ENCODE measurements at places on chromosomes 12 and 14.

DNA sequence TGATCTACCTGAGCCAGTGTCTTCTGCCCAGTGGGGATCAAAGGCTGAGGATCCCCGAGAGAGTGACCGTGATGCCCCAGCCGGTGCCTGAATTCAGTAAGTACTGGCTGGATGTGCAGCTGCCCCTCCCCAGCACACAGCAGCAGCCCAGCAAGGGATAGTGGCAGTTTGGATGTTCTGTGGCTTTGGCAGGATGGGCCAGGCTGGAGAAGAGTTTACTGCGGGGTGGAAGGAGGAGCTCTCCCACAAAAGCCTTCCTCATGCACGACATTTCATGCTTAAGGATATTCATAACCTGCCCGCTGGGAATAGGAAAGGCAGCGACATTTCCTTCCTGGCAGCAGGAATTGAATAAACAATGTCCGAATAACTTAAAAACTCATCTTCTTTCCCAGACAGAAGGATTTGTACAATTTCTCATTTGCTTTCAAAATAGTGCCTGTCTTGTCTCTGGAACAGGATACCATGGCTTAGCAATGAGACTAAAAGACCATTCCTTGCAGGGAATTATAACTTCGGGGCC lies 135.6 kb upstream of the PRMT8 start:
- no peak for DNase-seq

- no peak for DNase-seq
Observed at GRCh38 chr12:106130474-106131113, 8.2 kb downstream of the NUAK1 start.

DNA sequence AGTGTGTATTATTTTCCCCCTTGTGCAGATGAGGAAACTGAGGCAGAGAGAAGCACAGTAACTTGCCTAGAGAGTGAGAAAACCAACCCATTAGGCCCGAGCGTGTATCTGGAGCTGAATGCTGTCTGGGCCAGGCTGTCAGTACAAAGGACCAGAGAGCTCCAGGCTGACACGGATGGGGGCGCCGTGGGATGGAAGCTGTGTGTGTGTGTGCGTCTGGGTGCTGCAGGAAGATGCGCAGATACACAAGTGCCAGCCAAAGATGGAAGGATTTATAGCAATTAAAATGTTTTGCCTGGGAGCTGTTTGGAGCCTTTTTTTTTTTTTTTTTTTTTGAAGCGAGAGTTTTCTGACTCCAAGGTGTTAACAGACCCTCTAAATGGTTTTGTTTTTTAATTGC lies 53.7 kb upstream of the GPATCH2L start:
- DNase-seq: no peak

- no peak for DNase-seq
Observed at GRCh38 chr14:24432259-24433131, 2.7 kb downstream of the KHNYN start.

GRCh38 chr14:89771251-89771650 lies 183.3 kb downstream of the EFCAB11 start:
- DNase-seq: no peak

DNA sequence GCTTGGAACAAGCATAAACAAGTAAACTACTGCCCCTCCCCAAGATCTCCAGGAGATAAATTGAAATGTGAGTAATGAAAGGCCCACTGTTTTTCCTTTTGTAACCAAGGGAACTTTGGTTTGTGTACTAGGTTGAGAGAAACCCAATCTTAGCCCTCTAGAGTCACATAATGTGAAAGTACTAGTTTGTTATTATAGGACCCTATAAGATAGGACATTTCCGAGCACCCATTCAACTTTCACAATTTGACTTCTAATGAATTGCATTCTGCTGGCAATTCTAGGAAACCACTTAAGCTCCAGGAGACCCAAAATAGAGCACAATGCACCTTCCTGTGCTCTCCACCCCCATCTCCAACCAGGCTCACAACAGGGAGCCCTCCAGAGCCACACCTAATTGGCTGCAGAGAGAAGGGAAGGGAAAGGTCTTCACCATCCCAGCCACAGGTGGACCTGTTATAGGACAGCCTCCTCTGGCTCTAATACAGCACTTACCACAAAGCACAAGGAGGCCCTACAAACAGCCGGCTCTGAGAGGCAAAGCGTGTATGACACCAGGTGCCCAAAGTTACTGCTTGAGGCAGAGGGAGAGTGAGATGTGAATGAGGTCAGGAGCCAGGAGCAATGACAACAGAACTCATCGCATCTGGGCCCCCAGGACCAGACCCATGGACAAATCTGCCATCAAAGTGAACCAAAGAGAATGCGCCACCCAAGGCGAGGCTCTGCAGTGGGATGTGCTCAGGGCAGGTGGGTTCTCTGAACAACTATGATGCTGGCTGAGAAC lies 163.3 kb upstream of the NTF3 start:
- DNase-seq: no peak

GRCh38 chr12:49088150-49088931 lies 6.3 kb downstream of the DHH start:
- no peak for DNase-seq

GRCh38 chr12:131132118-131132892 lies 178.6 kb downstream of the ADGRD1 start:
- DNase-seq: no peak

DNA sequence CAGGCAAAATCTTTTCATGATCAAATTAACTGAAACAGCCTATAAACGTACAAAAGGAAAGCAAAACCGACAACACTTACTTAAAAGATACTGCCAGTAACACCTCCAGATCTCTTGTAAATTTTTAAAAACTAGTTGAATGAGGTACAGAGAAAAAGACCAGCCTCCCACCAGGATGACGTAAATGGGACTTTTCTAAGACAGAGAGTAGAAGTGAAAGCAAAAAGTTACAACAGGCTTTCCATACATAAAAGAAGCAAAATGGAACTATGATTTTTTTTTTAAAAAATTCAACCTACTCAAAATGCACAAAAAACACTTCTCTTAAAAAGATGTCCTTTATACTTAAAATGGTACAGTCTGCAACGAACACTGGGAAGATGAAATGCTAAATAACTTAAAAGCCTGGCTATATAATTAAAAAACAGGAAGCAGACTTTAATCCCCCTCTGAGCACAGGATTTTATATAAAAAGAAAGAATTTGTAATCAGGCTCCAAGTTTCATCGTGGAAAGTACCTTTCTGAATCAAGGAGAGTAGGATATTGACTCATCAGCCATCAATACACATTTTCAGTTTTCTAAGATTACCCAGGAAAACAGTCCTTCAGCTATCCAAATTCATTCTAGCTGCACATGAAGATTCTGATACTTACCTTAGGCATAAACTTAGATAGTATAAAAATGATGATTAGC lies 14.2 kb upstream of the MYO1A start:
- no peak for DNase-seq

GRCh38 chr12:25670076-25671055 lies 117.3 kb upstream of the LMNTD1 start:
- no peak for DNase-seq

GRCh38 chr12:113302886-113303640 lies 31.8 kb downstream of the SLC8B1 start:
- no peak for DNase-seq

- DNase-seq: no peak
Observed at GRCh38 chr14:69674546-69675244, 63.3 kb downstream of the SUSD6 start.

- no peak for DNase-seq
Observed at GRCh38 chr14:52923902-52924575, 26.8 kb downstream of the FERMT2 start.

GRCh38 chr12:4144676-4145075 lies 128.9 kb upstream of the CCND2 start:
- no peak for DNase-seq

- no peak for DNase-seq
Observed at GRCh38 chr14:86003998-86004397, 474.1 kb downstream of the FLRT2 start.

DNA sequence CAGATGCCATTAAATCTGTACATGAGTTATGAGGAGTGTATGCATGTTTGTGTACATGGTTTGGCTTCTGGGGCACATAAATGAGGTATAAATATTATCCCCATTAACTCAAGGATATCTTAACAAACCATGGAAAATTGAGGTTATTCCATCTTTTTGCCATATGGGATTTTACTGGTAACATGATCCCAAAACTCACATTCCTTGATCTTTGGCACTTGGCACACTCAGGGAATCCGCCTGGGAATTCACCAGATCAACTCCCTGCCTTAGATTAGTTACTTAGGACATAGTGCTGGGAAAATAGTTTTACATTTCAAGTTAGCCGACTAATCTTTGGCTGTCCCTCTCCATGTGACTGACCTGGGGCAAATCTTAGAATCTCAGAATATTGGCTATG lies 16.9 kb downstream of the CDKN1B start:
- no peak for DNase-seq

DNA sequence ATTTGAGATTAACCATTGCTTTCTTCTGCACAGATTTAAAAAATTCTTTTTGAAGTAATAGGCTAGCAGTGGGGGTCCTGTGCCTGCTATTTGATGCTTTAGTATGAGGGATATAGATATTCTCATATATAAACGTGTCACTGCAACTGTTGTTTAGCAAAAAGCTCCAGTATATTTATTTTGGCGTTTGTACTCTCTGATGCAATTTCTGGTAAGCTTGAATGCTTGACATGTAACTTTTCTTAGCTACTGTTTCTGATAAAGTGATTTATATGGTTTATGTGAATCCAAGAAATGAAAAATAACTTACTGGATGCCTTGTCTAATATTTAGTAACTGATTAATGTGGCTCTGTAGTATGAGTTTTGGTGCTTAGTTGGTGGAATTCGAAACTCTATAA lies 77.1 kb downstream of the TTLL5 start:
- DNase-seq: no peak

DNA sequence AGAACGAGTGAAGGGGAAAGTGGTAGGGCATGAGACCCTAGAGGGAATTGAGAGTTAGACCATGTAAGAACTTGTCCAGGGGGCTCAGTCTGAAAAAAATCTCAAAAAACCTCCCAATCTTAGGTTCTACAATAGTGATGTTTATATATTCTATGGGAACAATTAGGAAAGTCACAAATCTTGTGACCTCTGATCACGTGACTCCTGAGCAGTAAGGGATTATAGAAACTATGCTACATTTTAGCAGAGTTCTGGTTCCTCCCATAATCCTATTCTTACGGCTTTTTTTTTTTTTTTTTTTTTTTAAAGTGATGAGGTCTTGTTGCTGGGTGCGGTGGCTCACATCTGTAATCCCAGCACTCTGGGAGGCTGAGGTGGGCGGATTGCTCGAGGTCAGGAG lies 5.8 kb downstream of the ADCK1 start:
- no peak for DNase-seq

DNA sequence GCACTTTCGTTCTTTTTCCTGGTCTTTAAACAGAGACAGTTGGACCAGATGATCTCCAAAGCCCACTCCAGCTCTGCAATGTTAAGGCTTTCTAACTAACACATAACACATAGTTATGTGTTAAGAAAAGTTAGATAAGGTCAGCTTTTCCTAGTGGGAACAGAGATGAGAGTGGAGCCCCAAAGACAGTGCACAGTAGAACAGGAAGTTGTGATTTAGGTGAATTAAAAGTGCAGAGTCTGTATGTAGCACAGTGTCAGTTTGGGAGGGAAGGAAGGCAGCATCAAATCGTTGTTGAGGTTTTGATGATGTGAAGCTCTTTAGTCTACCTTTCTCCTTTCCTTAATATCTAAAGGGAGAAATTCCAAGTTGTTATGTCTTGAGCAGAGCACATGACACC lies 31.7 kb downstream of the PRORP start:
- DNase-seq: no peak

- no peak for DNase-seq
Observed at GRCh38 chr14:96735526-96735925, 61.7 kb upstream of the VRK1 start.

DNA sequence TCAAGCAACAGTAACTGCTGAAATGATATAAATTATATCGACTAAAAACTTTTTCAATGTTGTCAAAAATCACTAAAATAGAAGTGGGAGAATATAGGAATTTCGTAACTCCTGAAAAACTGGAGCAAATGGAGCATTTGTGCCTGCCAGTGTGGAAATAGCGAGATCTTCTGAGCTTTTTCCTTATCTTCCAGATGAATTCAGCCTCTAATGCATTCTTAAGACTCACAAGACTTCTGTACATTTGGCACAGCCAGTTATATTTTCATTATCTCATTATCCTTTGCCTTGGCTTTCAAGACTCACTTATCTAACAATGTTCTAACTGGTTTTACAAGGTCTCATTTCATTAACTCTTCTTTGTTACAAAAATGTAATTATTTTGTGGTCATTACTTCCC lies 252.4 kb downstream of the GXYLT1 start:
- DNase-seq: no peak

GRCh38 chr12:117024961-117025480 lies 74.2 kb downstream of the TESC start:
- no peak for DNase-seq

- no peak for DNase-seq
Observed at GRCh38 chr12:2013527-2014223, 9.4 kb upstream of the DCP1B start.

GRCh38 chr14:71597287-71597920 lies 334.8 kb upstream of the RGS6 start:
- no peak for DNase-seq

DNA sequence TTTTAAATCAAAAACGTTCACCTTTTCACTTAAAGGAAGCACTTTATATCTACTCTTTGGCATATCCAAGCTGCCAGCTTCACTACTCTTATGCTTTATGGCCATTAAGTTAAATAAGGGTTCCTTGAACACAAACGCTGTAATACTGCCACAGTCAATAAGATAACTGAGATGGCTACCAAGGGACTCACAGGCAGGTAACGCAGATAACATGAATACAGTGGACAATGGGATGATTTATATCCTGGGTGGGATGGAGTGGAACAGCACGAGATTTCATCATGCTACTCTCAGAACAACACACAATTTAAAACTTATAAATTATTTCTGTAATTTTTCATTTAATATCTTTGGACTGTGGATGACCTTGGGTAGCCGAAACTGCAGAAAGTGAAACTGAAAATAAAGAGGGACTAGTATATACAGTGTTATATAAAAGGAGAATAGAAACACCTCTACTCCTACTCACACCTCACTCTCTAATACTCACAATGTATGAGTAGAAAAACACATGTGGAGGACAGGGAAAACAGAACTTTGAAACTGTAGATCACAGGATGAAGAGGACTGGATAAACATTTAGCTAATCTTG lies 367.3 kb downstream of the C12orf50 start:
- DNase-seq: no peak

DNA sequence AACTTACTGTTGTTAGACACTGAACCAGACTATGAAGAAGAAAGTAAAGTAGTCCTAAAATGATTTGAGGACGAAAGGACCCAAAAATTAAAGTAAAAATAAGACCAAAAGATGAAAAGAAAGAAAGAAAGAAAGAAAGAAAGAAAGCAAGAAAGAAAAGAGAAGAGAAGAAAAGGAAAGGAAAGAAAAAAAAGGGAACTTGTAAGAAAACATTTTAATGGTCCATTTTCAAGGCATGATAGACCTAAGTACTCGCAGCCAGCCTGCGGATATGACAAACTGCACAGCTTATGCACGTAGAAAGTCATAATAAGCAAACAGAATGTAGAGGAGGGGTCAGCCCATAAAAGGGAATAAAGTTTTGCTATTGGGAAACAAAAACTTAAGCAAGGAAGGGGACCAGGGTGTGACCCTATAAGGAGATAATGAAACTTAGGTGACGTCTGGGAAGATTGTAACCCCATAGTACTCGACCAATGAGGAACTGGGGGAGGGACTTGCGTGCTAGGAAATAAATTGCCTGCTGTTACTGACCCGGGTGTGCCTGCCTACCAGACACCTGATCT lies 59.7 kb downstream of the APOBEC1 start:
- no peak for DNase-seq

Measured in esophagus squamous epithelium (tissue), 5 donors.